CD4-positive, alpha-beta memory T cell (primary cell): ENCODE measurements at places on chromosomes 2 and 18. TPM values are rescaled to one million over a fixed set of nuclear protein-coding genes. Genes with fewer than 3 reads are reported as not detected.

DNA sequence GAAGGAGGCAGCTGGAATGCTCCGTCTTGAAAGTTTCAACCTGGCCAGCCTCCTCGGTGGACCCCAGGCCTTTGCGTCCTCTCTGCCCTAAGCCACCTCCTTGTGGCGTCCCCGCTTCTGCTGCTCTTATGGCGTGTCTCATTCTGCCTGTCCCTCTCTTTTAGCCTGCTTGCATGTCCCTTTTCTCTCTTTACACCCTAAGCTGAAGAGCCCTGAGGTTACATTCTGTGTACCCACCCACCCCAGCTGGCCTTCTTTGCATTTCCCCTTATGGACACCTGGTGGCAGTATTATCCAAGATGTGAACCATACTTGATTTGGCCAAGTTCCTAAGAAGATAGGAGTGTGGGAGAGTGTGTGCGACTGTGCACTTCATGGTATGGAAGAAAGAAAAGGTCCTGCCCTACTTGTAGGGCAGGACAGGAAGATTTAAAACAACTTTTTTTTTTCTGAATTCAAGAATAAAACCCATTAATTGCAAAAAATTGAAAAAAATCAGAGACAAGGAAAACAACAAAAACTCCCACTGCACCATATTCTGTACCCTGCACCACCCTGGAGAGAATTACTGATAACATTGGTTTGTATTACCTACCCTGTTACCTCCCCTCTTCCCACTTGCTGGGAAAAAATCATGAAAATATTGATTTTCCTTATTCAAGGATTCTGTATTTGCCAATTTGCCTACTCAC lies 77.4 kb downstream of the DYSF start:
- DNase-seq: no peak

MFSD6 gene
- 38.3 TPM for total RNA-seq

ZNF892 gene
- total RNA-seq: 5.9 TPM

- DNase-seq: no peak
These were observed 2.0 kb upstream of the CHRND start for GRCh38 chr2:232523682-232524597.

AQP12B gene
- not detected for total RNA-seq

GRCh38 chr2:184555352-184555751 lies 43.0 kb upstream of the ZNF804A start:
- DNase-seq: no peak

KCNS3 gene
- not detected for total RNA-seq

DNA sequence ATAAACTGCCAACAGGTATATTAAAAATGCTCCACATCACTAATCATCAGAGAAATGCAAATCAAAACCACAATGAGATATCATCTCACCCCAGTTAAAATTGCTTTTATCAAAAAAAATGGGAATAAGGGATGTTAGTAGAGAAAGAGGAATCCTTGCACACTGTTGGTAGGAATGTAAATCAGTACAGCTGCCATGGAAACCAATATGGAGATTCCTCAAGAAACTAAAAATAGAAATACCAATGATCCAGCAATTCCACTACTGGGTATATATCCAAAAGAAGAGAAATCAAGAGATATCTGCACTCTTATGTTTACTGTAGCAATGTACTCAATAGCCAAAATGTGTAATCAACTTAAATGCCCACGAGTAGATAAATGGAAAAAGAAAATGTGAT lies 40.6 kb downstream of the ZRANB3 start:
- DNase-seq: no peak

GRCh38 chr2:58870704-58871103 lies 629.6 kb upstream of the FANCL start:
- DNase-seq: no peak

GRCh38 chr2:222703886-222704285 lies 32.4 kb downstream of the MOGAT1 start:
- no peak for DNase-seq

DNA sequence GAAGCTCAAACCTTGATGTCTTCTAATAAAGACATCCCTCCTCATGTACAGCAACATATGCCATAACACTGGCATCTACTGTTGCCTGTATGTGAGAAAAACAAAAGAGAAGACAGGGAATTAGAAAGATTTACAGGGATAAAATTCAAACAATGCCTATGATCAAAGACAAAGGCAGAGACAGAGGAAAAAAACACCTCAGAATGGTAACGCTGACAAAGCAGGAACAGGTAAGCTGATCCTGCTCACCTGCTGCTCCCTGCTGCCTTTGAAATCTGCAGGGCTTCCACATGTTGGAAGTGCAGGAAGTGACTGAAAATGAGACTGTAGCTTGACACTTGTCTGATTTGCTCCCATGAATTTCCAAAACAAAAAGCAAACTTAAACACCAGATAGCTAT lies 90.2 kb upstream of the DNAJC10 start:
- DNase-seq: no peak

PLCD4 gene
- total RNA-seq: 0.30 TPM

ZNF385B gene
- not detected for total RNA-seq

- DNase-seq: no peak
These were observed 188.3 kb upstream of the STON1 start for GRCh38 chr2:48341551-48342133.

DNA sequence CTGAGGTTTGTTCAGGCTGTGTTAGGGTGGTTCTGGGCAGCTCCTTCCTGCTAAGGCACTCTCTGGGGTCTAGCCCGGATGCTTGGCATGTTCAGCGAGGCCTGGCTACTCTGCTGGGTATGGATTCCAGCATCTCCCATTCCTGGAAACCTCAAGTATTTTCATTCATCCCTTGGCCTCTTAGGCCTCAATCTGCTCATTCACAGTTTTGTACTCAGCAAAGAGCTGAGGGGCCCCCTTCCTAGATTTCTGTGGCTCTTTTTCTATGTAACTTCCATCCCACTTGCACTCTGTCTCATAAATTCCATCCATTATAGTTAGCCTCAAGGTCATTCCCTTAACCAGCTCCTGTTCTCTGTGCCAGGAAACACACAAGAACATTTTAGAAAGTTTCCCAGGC lies 798.8 kb upstream of the HS6ST1 start:
- DNase-seq: no peak

DNA sequence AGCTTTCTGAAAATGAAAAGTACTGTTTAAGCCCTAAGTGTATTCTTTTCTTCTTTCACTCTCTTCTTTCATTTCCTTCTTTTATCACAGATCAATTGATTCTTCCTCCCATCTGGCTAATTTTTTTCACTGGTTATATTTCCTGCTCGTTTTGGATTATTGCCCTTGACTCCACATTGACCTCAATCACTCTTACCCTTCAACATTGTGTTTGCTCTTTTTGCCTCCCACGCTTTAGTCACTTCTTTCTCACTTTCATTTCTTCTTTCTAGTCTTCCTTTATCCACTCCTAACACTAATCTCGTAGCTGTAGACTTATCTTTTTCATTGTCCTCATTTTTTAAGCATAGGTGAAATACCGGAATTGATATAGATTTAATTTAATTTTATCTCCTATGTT lies 320.3 kb upstream of the VRK2 start:
- DNase-seq: no peak

SLC8A1 gene
- total RNA-seq: 0.36 TPM

DNA sequence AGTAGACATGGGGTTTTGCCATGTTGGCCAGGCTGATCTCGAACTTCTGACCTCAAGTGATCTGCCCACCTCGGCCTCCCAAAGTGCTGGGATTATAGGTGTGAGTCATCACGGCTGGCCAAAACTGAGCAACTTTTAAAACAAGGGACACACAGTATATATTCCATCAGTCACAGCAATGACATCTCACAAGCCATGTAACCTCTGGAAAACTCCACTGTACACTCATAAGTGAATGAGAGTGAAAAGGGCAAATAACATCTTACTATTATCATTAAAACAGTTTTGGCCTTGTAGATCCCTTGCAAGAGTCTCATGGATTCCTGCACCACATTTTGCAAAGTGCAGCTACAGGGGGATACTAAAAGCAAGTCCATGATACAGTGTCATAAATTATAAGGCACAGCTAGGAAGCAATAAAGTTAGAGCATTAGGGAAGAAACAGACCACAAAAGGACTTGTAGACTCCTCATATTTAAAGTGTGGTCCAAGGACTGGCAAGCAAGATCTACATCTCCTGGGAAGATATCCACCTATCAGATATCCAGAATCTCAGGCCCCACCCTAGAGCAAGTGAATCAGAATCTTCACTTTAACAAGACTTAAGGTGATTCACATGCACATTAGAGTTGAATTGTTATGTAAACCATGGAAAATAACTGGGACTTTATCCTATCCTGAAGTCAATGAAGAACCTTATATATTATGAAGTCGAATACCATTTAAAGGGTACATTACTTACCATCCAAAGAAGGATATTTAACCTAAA lies 5.7 kb downstream of the SMC6 start:
- no peak for DNase-seq

DNA sequence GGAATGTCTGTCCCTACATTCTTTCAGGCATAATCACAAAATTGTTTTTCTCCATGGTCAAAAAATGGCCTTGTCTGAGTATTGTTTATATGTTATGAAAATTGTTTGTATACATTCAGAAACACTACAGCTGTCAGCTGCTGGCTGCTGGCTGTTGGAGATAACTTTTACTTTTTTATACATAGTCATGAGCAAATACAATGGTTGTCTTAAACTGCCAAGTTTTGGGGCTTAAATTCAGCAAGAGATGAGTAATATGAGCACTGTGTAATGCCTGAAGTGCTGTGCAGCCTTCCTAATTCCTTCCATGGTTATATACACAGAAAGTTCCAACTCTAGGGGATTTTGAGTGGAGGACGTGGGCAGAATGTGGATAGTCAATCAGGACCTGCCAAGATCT lies 168.9 kb upstream of the RMP24 start:
- DNase-seq: no peak

HSBP1L1 gene
- total RNA-seq: 30.7 TPM

- no peak for DNase-seq
These were observed 102.8 kb upstream of the ZNF521 start for GRCh38 chr18:25454730-25455129.

VPS54 gene
- 15.2 TPM for total RNA-seq

ADD2 gene
- total RNA-seq: 1.1 TPM

KRTCAP3 gene
- total RNA-seq: 23.6 TPM

- no peak for DNase-seq
These were observed 931.9 kb downstream of the DCDC2C start for GRCh38 chr2:4635289-4635688.

DNA sequence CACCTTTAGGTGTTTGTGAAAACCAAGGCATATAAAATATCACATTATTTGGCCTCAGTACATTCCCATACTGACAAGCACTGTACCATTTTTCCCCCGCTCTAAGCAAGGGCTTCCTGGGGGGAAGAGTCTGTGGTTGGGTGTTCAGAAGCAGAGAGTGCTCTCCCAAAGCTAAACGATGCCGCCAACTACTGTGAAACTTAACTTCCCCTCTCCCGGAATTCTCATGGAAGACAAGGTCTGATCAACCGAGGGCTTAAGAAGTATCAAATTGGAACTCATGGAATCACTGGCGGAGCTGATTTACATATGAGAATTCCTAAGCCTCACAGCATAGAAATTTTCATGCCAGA lies 433 bp upstream of the MFF start:
- DNase-seq: no peak

DNA sequence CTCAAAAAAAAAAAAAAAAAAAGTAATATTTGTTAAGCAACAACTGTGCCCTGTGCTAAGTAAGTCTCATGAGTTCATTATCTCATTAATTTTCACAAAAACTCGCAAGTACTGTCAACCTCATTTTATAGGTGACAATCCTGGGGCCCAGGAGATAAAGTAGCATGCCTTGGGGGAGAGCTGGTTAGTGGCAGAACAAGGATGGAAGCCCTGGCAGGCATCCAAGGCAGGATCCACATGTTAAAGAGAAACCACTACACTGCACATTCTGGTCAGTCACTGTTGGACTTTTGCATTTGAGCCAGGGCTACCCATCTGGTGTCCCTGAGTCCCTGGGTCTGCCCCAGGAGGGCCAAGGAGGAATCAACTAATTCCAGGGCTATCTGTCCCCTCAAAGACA lies 54.6 kb downstream of the ZFP36L2 start:
- DNase-seq: no peak

DNA sequence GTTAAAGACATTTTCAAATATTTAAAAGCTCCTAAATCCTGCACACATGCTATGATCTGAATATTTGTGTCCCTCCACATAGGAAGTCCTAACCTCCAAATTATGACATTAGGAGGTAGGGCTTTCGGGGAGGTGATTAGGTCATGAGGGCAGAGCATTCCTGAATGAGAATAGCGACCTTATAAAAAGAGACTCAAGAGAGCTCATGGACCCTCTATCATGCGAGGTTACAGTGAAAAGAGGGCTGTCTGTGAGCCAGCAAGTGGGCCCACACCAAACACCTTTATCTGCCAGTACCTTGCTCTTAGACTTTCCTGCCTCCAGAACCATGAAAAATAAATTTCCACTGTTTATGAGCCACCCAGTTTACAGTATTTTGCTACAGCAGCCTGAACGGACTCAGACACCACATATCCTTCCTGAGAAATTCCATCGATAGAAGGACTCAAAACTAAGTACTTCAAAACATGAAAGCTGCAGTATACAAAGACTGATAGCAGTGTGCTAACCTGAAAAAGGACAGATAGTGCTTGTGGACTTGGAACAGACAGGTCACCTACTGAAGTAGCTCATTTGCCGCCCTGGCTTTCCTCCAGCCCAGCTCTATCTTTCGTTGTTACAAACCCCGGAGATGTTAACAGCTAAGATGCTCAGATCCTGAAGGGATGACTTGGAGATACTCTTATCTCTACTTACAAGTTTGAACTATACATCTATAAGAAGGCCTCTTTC lies 13.8 kb downstream of the FAM210A start:
- no peak for DNase-seq

GRCh38 chr2:100299548-100299947 lies 22.8 kb downstream of the LONRF2 start:
- no peak for DNase-seq

GRCh38 chr2:32732912-32733472 lies 105.1 kb downstream of the TTC27 start:
- no peak for DNase-seq

DNA sequence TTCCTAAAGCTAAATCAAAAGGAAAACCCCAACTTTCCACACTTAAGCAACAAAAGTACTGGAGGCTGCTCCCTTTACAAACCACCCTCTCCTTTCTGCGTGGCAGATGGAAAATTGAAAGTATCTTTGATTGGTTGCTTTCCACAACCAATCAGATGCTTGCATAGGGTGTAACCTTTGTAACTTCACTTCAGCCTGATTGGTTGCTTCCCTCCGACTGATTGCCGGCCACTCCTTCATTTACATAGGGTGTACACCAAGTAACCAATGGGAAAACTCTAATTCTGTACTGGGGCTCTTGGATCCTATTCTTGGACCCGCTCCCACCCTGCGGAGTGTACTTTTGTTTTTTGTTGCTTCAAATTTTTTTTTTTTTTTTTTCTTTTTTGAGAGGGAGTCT lies 297.7 kb downstream of the NCKAP5 start:
- DNase-seq: no peak

DNA sequence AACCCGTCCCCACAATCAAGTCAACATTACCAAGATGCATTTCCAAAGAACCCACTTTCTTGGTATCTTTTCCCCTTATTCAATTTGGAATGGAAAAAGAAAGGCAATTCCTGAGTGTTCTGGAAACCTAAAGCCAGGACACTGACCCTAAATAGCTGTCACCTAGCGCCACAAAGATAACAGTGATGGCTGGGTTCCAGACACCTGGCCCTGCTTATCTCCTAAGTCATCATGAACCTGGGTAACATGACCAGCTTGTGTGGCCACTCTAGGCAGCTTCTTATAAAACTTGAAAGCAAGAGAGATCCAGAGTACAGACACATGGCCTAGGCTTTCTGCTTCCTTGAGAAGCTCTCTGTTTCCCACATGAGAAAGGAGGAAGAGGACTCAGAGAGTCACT lies 95.4 kb downstream of the BOD1L2 start:
- DNase-seq: no peak

- DNase-seq: no peak
These were observed 110.1 kb downstream of the ZNF385B start for GRCh38 chr2:179751163-179751809.

- no peak for DNase-seq
These were observed 373.3 kb upstream of the RAB12 start for GRCh38 chr18:8235894-8236293.
